ENCODE measurements at places on chromosomes 12 and 14. TPM values are rescaled to one million over a fixed set of nuclear protein-coding genes. Genes with fewer than 3 reads are reported as not detected.

Gene KCNJ8
- total RNA-seq, result not detected

Gene TMEM30B
- total RNA-seq, result 1.8 TPM

- peak overlapping the region; percentile 91 for H3K4me3 ChIP-seq
- DNase-seq, result peak; percentile 83
- peak overlapping the region; percentile 99 for H3K27ac ChIP-seq
- H3K36me3 ChIP-seq, result peaks cover 50% of the 10 kb centered on the region
- no peaks in the 10 kb centered on the region for H3K27me3 ChIP-seq
Measured at GRCh38 chr14:100065942-100066574, 836 bp downstream of the EVL start.

Gene TRPV4
- total RNA-seq, result not detected

Gene LTBR
- total RNA-seq, result 1.1 TPM

DNA sequence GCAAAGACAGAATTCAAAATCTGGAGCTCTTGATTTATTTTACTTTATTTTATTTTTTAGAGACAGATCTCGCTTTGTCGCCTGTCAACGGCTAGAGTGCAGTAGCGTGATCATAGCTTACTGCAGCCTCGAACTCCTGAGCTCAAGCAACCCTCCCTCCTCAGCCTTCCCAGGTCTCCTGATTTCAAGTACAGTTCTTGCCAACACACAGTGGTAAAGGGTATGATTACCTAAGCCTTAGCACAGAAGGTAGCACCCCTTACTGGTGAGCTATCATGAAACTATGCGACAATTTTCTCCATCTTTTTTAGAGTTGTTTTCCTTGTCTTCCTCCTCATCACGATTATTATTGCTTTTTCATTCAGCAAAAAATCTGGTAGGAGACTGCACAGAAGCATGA is 94.3 kb upstream of the ETV6 start:
- no peaks in the 10 kb centered on the region for H3K36me3 ChIP-seq
- peaks cover 20% of the 10 kb centered on the region for H3K4me1 ChIP-seq
- H3K27me3 ChIP-seq, result no peaks in the 10 kb centered on the region
- no peak overlapping the region for H3K27ac ChIP-seq
- DNase-seq, result no peak

Gene MIP
- total RNA-seq, result not detected

Gene SSPN
- not detected for total RNA-seq

- no peak overlapping the region for H3K27ac ChIP-seq
- no peaks in the 10 kb centered on the region for H3K36me3 ChIP-seq
- H3K4me1 ChIP-seq, result no peaks in the 10 kb centered on the region
- no peak overlapping the region for H3K4me3 ChIP-seq
Measured at GRCh38 chr14:74525361-74525851, 31.8 kb downstream of the ISCA2 start.

DNA sequence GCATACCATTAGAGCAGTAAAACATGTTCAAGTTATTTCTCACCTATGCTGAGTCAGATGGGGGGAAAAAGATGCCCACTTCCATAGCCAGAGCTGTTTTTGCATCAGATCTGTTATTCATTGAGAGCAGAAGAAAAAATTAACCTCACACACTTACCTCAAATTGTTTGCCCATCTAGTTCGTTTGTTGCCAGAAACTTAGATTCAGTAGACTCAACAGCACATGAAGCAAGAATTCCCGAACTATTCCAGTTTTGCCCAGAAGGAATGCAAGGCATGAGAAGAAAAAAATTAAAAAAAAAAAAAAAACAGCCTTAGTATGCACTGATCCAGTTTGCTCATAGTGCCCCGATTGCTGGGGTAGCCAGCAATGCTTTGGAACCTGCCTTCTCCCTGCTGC is 12.4 kb upstream of the DPF3 start:
- H3K36me3 ChIP-seq, result no peaks in the 10 kb centered on the region
- peaks cover 8% of the 10 kb centered on the region for H3K27me3 ChIP-seq
- H3K4me3 ChIP-seq, result no peak overlapping the region
- H3K27ac ChIP-seq, result no peak overlapping the region
- H3K4me1 ChIP-seq, result no peaks in the 10 kb centered on the region
- no peak for DNase-seq

Gene NPFF
- total RNA-seq, result not detected

DNA sequence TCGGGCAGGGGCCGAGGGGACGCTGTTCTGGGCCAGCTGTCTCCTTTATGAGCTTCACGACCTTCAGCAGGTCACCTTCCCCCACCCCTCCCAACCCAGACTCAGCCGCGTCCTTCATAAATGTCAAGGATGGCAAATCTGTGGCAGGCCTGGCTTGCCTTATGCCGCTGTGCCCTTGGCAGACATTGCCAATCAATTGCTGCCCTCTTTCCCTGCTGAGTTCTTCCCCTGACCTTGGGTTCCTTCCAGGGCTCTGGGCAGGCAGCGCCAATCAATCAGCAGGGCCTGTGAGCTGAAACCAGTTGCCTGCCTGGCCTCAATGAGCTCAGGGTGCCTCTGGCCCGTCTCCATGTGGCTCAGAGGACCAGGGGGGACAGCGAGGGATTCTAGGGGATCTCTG is 7.7 kb downstream of the FAM222A start:
- no peak for DNase-seq
- H3K4me3 ChIP-seq, result no peak overlapping the region
- H3K36me3 ChIP-seq, result no peaks in the 10 kb centered on the region
- H3K27ac ChIP-seq, result no peak overlapping the region
- H3K4me1 ChIP-seq, result peaks cover 3% of the 10 kb centered on the region
- peaks cover 29% of the 10 kb centered on the region for H3K27me3 ChIP-seq

Gene GARIN6
- total RNA-seq, result not detected

Gene SGPP1
- 11.0 TPM for total RNA-seq

DNA sequence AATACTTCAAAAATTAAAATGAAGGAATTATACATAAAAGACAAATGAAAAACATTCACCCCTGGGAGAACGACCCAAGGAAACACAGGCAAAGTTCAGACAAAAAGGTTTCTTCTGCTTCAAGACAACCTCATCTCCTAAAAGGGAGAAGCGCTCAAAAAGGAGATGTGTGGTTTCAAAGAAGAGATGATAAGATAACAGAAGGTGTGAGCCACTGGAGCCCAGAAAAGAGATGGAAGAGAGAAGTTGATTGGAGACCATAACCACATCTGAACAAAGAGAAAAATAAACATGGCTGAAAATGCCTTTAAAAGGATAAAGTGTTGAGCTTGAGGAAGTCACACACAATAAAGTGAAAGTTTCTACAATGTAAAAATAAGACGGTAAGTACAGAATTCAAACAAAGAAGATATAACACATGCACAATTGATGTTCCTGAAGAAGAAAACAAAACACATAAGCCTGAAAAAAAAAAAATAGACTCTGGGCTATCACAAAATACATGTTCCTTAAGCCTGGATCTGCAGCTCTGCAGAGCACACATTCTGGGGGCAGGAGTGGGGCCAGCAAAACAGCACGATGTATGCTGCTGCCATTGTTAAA is 51.6 kb upstream of the C14orf180 start:
- H3K36me3 ChIP-seq, result no peaks in the 10 kb centered on the region
- no peak overlapping the region for H3K4me3 ChIP-seq
- no peak overlapping the region for H3K27ac ChIP-seq
- no peaks in the 10 kb centered on the region for H3K4me1 ChIP-seq

Gene RIPK3
- 6.3 TPM for total RNA-seq

DNA sequence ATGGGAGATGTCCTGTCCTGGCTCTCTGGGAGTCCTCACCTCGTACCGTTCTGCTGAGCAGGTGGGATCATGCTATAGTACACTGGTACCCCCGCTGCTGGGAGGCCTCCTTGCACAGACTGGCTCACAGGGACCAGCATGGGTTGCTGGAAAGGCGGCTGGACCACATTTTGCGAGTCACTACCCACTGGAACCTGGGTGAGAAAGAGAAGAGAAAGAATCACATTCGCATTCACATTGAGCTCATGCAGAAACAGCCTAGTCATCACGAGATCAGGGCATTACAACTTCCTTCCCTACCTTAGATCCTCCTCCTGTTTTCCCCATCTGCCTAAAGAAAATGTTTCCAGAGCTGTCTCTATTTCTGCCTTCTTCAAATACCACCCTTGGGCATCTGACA is 17.3 kb upstream of the STAC3 start:
- no peaks in the 10 kb centered on the region for H3K27me3 ChIP-seq
- DNase-seq, result peak; percentile 38
- H3K4me1 ChIP-seq, result peaks cover 12% of the 10 kb centered on the region
- H3K36me3 ChIP-seq, result peaks cover 8% of the 10 kb centered on the region
- peak overlapping the region; percentile 80 for H3K27ac ChIP-seq

DNA sequence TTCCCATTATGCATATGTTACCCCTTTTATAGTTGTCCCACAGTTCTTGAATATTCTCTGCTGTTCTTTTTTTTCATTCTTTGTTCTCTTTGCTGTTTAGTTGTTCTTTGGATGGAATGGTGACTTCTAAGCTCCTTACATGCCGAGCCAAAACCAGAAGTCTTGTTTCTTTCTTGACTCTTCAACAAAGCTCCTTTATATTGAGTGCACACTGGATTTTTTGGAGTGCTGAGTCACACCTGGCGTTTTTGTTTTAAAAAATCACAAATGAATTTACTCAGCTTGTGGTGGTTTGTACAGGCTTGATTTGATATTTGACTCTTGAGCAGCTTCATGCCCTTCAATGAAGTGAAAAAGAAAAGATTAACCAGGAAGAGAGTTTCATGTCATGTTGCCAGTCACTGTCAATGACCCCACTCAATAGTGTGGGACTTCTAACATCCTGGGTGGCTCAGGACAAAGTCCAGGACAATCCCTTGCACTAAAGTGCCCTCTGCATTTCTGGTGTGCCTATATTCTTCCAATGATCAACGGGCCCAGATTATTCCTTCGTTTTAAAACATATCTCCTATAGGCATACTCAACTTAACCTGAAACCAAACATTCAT is 112.4 kb upstream of the SLC38A4 start:
- H3K27me3 ChIP-seq, result peaks cover 4% of the 10 kb centered on the region
- H3K4me1 ChIP-seq, result peaks cover 1% of the 10 kb centered on the region
- DNase-seq, result no peak
- no peak overlapping the region for H3K27ac ChIP-seq

- H3K4me1 ChIP-seq, result no peaks in the 10 kb centered on the region
- H3K27me3 ChIP-seq, result no peaks in the 10 kb centered on the region
- H3K4me3 ChIP-seq, result no peak overlapping the region
- no peaks in the 10 kb centered on the region for H3K36me3 ChIP-seq
- no peak for DNase-seq
Measured at GRCh38 chr12:16844875-16845274, 238.9 kb upstream of the LMO3 start.

- DNase-seq, result no peak
- H3K4me1 ChIP-seq, result no peaks in the 10 kb centered on the region
- H3K4me3 ChIP-seq, result no peak overlapping the region
- no peak overlapping the region for H3K27ac ChIP-seq
Measured at GRCh38 chr12:30515351-30515750, 180.3 kb downstream of the IPO8 start.

Gene NUAK1
- total RNA-seq, result not detected

DNA sequence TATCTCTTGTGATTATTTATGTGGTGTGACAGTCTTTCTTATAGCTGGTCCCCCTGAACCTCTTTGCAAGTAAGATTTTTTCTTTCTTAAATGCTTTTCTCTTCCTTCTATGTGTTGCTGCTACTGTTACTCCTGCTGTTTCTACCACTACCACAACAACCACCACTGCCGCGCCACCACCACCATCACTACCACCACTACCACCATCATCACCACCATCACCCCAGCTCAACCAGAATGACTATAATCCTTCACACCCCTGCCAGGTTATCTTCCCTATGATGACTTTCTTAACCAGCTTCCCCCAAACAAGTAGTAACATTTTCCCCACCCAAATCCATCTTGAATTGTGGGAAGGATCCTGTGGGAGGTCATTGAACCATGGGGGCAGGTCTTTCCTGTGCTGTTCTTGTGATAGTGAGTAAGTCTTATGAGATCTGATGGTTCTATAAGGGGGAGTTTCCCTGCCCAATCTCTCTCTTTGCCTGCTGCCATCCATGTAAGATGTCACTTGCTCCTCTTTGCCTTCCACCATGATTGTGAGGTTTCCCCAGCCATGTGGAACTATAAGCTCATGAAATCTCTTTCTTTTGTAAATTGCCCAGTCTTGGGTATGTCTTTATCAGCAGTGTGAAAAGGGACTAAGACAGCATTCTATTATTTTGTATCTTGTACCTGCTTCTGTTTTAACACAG is 52.2 kb downstream of the CHST11 start:
- peaks cover 12% of the 10 kb centered on the region for H3K36me3 ChIP-seq
- H3K4me1 ChIP-seq, result peaks cover 25% of the 10 kb centered on the region
- no peak overlapping the region for H3K27ac ChIP-seq
- no peak for DNase-seq
- H3K4me3 ChIP-seq, result no peak overlapping the region
- H3K27me3 ChIP-seq, result no peaks in the 10 kb centered on the region

- no peak overlapping the region for H3K27ac ChIP-seq
- DNase-seq, result no peak
- H3K27me3 ChIP-seq, result peaks cover 17% of the 10 kb centered on the region
- peaks cover 4% of the 10 kb centered on the region for H3K4me1 ChIP-seq
Measured at GRCh38 chr12:110934093-110934852, 13.9 kb upstream of the MYL2 start.

DNA sequence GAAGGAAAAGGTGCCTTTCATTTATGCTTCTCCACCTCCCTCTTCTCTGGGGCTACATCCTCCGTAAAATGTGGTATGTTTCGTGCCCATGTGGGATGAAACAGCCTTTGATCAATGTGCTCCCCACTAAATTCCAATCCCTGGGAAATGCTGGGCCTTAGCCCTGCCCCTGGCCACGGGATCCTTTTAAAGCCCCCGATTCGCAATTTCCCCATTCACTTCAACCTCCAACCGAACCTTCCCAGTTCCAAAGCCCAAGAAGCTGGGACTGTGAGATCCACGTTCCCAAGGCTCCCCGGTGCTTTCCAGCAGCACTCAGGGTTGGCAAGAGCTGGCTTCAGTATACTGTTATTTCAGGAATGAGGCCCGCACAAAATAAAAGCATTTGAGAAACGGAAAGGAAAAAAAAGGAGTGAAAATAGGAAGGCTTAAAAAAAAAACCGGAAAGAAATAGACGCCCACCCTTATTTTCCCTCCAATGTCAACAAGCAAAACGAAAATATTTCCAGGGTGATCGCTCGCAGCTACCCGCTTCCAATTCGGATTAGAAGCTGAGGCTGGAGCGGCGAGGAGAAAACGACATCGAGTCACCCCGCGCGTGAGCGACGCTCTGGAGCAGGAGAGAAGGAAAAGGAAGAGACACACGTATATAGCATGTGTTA is 1.3 kb upstream of the FOXG1 start:
- H3K4me3 ChIP-seq, result no peak overlapping the region
- peaks cover 9% of the 10 kb centered on the region for H3K4me1 ChIP-seq
- H3K36me3 ChIP-seq, result peaks cover 10% of the 10 kb centered on the region
- peak overlapping the region; percentile 25 for H3K27ac ChIP-seq
- no peak for DNase-seq

- H3K4me3 ChIP-seq, result no peak overlapping the region
- H3K27me3 ChIP-seq, result no peaks in the 10 kb centered on the region
- no peak overlapping the region for H3K27ac ChIP-seq
Measured at GRCh38 chr12:18221726-18222125, 39.6 kb upstream of the PIK3C2G start.

DNA sequence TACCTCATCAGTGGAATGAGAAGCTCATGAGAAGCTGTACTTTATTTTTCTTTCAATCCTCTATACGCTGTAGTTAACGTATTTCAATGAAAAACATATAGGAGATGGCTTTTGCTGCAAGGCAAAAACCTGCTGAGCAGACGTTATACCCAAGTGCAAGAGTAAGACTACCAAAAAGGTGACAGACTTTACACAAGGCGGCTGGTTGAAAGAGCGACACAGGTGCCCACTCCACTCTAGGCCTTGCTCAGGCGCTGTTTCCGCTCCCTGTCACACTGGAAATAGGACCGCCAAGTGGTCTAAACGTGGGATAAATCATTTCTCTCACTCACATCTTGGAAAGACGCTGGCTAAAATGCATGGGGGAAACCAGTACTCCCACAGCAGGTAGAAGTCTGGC is 54.5 kb downstream of the PPP2R5C start:
- peak overlapping the region; percentile 74 for H3K4me3 ChIP-seq
- peaks cover 83% of the 10 kb centered on the region for H3K4me1 ChIP-seq

All from activated naive CD8-positive, alpha-beta T cell treated with anti-CD3 and anti-CD28 coated beads for 36 hours (primary cell).